ENCODE measurements at places on chromosomes 13 and 19.

DNA sequence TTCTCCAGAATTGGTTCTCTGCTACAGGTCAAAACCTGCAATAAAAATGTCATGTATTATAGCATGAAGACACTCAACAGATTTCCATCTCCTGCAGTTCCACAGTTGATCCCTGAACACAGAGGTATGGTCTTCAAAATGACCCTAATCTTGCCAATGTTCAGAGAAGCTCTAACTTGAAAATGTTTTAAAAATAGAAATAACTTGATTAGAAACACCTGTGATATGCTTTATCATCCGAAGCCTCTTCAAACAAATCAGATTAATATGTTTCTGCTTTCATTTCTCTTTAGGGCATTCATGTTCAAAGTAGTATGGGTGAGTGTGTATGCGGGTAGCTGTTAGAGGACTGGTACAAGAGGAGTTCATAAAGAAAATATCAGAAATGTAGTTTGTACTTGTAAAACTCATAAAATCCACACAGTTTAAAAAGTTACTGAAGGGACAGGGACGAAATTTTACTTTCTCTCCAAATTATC, 60.4 kb downstream of the KCNRG start:
- DNase-seq = peak; percentile 36

DNA sequence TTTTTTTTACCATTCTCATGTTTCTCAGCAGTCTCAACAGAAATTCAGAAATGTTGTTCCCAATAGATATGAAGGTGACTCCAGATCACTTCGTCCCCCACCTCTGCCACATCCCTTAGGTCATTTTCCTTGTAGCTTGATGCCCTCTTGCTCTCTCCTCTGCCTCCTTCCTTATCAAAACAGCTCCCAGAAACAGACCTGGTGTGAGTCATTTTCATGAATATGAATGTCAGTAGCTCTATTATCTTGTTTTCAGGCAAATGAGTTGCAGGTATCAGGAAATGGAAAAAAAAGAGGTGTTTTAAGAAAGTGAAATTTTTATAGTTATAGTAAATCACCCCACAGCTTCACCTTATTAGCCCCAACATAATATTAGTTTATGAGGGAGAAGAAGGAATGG, 539.3 kb downstream of the SUCLA2 start:
- DNase-seq = no peak

DNA sequence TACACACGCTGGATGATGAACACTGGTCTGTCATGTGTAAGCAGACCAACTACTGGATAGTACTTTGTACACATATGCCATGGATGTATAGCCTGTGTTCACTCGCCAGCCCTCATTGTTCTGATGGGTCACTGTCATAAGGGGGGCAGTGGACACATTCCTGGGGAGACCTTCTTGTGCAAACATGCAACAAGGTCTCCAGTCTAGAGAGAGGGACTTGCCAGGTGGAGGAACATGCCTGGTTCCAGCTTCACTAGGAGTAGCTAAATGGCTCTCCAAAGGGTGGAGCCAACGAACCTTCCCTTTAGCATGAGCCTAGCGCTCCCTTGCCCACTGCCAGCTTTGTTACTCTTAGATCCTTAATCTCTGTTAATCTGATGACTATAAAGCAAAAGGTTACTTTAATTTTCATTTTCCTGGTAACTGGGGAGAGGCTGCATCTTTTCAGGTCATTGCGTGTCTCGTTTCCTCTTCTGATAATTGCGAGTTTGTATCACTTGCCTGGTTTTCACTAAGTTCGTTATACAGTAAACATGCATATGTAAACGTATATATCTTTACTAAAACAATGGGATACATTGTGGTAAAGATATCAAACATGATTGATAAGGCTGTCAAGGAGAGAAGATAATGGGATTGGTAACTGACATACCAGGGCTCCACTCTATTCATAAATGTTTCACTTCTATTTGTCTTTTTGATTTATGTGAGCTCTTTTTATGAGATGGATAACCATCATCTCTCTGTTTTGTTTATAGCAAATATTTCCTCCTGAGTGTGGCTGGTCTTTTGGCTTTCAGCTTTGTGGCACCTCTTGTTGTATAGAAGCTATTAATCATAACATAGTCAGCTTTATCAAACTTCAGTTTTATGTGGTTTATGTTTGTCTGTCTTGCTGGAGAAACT, 235.2 kb upstream of the SGCG start:
- DNase-seq = no peak

DNA sequence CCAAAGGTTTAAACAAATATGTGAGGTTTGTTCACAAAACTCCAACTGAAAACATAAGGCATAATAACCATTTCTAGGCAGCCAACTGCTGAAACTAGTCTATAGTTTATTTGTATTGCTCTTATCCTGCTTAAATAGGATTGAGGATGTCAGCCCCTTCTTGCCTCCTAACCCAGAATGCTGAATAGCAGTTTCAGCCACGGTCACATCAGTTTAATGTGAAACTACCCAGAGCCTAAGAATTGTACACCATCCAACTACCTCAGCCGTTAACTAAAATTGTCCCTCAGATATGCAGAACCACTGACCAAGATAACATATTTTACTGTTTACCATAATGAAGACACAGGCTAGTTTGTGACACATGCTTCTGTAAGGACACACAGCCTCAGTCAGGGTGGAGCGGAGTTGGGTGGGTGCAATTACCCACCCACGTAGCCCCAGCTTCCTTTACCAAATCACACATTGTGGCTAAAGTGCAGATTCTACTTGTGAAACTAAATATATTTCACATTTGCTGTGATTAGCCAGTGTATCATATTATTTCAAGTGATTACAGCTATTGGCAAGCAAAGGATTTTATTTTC, 259.9 kb downstream of the EFNB2 start:
- no peak for DNase-seq

DNA sequence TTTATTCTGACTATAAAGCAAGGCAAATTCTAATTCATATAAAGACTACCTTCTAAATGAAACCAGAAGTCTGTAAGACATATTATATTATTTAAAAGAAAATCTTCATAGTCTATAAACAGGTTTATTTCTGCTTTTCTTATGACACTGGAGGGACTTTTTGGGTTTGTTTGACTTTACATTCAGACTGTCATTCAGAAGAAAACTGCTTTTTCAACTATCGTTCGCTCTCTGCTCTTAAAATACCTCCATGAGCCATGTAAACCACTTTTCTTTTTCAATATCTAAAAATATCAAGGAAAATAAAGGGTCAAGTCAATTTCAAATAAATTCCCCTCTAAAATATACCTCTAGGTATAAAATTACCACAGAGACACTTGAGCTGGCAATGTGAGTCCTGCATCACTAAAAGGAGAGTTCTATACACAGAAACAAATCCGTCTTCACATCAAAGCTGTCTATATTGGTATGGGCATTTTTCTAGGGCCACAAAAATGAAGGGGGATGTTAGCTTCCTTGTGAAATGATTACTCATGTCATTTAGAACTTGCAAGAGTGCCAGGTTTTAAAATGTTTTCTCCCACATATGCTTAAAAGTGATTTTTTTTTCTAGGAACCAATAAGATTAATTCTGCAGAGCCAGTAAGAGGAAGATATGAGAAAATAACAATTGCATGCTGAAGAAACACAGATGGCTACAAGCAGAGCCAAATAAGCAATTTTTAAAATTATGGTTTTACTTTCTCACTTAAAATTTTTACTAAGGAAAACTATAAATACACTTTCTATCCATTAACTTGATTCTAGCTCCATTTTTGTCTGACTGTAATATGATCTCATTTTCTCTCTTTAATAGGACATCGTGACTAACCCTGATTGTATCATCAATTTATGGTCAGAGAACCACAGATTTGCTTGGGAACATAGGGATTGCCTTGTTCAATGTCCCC, 181.8 kb downstream of the TBC1D4 start:
- peak; percentile 42 for DNase-seq

- no peak for DNase-seq
Measured at GRCh38 chr19:16351133-16351809, 26.6 kb downstream of the KLF2 start.

DNA sequence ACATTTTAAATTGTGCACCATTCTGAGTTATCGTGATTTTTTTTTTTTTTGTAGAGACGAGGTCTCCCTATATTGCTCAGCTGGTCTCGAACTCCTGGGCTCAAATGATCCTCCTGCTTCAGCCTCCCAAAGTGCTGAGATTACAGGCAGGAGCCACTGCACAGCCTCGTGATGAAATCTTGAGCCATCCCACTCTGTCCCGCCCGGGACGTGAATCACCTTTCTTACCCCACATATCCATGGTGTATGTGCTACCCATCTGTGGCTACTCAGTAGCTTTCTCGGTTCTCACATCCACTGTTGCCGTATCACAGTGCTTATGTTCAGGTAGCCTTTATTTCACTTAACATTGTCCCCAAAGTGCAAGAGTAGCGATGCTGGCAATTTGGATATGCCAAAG, 26.5 kb downstream of the PAK4 start:
- no peak for DNase-seq

DNA sequence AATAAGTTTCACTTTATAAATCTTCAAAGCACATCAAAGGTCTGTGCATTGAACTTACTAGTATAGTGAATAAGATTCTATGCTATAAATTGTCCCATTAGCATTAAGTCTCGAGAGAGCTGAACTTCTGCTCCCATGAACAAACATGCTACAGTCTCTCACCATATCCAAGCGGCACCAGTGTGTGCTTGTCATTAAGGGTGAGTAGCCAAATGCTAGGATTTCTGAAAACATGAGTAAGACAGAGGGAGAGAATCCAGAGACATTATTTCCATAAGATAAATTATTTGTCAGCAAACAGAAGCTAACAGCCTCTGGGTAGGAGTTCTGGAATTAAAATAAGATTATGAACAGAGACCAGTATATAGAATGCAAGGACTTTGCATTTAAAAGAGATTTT, 2882.5 kb downstream of the PCDH9 start:
- DNase-seq = peak; percentile 50

GRCh38 chr13:20197361-20197834, 4.7 kb upstream of the GJB2 start:
- DNase-seq = peak; percentile 47

DNA sequence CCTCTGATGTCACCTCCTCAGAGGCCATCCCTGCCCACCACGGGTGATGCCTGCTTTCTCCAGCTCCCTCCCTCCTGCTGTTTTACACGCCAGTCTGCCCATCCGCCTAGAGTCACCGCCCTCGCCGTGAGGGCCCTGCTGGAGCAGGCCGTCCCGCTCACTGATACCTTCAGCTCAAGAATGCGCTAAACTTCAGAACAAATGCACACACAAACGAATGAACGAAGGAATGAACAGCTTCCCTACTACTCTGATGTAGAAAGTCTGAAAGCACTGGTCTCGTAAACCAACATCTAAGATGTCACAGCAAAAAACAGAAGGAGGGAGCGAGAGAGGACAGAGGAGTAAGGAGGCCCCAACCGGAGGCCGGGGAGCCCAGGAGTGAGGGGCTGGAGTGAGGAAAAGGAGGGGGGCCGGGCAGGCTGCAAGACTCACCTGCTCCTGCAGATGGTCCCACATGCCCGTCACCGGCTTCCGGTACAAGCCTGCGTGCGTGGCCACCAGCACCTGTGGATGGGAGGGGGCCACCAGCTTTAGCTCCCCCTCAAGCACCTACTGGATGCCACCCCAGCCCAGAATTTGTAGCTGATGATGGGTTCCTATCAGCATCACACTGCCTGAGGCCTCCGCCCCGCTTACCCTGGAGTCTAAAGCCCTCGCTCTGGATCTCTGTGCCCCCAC, 4.0 kb downstream of the PNKP start:
- DNase-seq = no peak

GRCh38 chr13:56173346-56173745, 967.4 kb upstream of the PRR20A start:
- DNase-seq = peak; percentile 34

GRCh38 chr19:3370728-3371591, 4.6 kb downstream of the NFIC start:
- no peak for DNase-seq

DNA sequence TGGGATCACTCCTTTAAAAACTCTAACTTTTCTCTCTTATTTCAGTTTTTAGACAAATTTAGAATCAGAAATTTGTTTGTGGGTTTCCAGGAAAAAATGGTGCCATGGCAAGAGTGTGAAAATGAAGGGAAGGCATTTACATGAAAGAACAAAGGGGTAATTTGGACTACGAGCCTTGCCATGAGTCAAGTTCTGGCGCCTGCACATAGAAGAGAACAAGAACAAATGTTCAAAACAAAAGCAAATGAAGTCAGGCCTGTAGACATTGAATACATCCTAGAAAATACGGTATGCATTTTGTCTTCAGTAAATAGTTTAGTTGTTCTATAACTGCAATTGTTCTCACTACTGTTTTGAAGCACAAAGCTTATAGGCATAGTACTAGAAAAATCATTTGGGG, 1390.5 kb downstream of the EFNB2 start:
- DNase-seq = no peak

DNA sequence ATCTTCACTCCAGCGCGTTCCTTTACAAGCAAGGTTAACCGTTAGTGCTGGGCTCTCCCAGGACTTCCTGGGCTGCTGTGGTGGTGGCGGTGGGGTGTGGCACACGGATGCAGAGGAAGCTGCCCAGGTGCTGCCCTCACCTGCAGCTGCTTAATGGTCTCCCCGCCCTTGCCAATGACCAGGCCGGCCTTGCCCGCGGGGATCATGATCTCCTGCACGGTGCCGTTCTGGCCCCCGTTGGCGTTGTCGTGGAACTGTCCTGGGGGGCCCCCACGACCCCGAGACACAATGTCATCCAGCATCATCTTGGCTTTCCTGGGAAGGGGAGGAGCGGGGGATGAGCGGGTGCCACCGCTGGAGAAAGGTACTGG, 6.1 kb downstream of the KHSRP start:
- DNase-seq = no peak

DNA sequence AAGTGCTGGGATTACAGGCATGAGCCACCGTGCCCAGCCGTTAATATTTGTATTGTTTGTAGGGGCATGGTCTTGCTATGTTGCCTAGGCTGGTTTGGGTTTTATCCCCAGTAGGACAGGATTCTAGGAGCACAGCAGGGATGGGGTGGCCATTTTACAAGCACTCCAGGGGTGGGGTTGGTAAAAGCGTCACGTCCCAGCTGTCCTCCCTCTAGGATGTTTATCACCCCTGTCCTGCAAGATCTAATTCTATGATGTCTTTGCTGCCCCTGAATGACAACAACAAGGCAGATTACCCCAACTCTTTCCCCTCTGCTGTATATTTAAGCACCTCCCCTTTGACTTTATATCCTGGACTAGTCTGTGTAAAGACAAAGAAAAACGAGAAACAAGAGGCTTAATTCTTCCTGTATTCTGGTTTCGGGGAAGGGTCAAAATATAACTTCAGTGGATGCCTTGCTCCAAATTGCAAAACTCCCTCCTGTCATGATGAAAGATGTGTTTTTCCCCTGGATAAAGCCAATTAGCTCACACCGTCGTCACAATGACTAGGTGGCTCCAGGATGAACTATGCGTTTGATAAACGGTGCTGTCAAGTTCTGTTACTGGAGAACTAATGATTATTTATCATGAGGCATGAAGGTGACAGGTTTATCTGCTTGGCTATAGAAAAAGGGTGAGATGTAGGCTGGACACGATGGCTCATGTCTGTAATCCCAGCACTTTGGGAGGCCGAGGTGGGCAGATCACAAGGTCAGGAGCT, 27.8 kb upstream of the OR1M1 start:
- DNase-seq = no peak

All from muscle of back (tissue), 13 donors.